SW 1271 (cell line): ENCODE measurements at places on chromosomes 6 and 20.

- DNase-seq, result no peak
These were observed 33.6 kb downstream of the ADGRG6 start for GRCh38 chr6:142335415-142335814.

DNA sequence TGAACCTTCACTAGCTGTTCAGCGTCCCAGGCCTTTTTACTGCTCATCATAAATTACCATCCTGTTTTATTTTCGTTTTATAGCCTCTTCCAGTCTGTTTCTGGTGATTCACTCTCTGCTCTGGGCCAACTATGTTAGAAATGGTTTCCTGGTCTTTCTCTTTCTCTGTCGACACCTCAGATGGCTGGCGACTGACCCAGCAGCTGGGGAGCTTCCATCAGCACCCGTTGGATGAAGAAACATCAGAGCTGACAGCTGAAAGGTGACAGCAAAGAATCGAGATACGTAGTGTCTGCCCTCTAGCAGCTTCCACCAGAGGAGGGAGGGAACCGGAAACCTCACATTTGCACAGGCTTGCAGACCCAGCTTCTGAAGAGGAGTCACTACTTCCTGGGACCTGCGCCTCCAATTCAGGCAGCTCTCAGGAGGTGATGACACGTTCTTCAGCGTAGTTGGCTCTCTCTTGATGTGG is 82.9 kb upstream of the MLN start:
- DNase-seq, result no peak

DNA sequence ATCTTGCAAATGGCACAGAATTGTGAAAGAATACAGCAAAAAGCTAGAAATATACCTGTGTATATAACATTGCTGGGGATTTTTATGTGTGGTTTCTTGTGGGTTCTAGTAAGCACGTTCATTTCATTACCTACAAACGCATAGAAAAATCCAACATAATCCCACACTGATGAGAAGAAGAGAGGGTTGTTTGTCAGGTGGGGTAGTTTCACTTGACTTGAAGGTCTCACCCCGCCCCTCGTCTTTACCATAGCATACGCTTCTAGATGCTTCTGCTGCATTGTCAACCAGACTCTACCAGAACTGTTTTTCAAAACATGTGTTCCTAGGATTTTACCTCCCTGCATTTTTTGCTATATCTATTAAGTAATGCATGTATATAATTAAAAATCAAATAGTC is 284.1 kb upstream of the TAB2 start:
- DNase-seq, result no peak

- DNase-seq, result no peak
These were observed 778 bp upstream of the LIN28B start for GRCh38 chr6:104955927-104956730.

- no peak for DNase-seq
These were observed 98.7 kb upstream of the SGK1 start for GRCh38 chr6:134416418-134417154.
